Activated CD4-positive, alpha-beta T cell treated with anti-CD3 and anti-CD28 coated beads, Interleukin-2, amount 50 U/mL, for 48 hours (primary cell): ENCODE measurements at places on chromosomes 3 and 15.

GRCh38 chr3:39121621-39122020 lies 14.1 kb downstream of the TTC21A start:
- DNase-seq: no peak

GRCh38 chr3:69368129-69368741 lies 17.7 kb downstream of the FRMD4B start:
- no peak for DNase-seq

DNA sequence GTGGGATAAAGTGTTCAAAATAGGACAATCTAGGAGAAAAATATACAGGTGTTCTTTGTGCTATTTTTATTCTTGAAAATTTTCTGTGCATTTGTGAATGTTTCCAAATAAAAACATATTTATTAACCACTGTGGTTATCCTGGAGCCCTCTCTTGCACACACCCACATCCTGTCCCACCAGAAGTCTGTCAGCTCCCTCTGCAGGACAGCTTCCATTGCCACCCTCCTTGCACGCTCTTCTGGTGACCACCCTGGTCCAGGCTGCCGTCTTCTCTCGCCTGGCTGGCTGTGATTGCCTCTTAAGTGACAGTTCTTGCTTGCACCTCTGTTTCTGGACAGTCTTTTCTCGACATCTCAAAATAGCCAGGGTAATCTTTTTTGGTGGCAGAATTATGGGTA lies 394.0 kb downstream of the LRTM1 start:
- DNase-seq: no peak

DNA sequence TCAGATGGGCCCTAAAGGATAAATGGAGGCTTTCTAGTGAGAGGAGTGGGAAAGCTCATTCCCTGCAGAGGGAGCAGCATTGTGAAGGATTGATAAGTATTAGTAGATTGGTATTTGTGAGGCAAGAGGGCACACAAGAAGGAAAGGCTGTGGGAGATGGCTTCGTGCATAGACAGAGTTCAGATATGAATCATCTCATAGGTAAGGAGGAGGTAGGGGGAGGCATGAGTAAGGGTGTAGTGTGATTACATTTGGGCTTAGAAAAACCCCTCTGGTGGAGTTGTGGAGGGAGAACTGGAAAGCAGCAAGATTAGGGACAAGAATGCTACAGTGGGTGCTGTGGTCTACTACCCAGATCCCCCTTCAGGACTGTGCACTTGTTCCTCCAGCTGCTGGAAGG lies 29.6 kb downstream of the ONECUT1 start:
- no peak for DNase-seq

DNA sequence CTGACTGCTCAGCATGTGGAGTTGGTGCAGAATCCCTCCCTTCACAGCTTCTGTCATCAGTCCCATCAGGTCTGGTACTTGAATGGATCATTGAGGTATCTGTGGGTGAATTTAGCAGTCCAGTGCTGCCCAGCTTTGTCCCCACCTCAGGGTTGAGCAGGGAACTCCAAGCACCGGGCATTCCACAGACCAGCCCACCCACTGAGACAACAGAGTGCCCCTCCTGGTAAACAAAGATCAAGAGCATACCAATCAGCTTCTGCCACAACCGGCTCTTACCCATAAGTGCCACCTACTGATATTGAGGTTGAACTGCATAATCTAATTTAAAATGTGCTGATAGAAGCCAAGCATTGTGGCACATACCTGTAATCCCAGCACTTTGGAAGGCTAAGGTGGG lies 57.1 kb upstream of the FXR1 start:
- no peak for DNase-seq

DNA sequence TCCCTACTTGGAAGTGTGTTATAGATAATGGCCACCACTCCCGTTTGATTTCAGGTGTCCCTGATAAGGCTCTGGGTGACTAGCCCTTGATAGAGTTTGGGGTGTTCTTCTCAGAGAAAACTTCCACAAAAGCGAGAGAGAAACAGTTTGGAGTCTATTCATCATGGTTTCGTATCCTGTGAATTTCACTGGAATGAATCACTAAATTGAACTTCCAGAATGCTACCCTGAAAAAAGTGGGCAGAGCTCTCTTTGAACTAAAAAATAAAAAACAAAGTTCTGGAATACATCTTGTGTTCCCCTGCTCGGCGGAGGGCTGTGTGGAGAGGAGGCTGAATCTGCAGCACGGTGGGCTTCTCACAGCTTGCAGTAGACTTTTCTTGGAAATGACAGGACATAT lies 52.8 kb upstream of the FAM98B start:
- no peak for DNase-seq

DNA sequence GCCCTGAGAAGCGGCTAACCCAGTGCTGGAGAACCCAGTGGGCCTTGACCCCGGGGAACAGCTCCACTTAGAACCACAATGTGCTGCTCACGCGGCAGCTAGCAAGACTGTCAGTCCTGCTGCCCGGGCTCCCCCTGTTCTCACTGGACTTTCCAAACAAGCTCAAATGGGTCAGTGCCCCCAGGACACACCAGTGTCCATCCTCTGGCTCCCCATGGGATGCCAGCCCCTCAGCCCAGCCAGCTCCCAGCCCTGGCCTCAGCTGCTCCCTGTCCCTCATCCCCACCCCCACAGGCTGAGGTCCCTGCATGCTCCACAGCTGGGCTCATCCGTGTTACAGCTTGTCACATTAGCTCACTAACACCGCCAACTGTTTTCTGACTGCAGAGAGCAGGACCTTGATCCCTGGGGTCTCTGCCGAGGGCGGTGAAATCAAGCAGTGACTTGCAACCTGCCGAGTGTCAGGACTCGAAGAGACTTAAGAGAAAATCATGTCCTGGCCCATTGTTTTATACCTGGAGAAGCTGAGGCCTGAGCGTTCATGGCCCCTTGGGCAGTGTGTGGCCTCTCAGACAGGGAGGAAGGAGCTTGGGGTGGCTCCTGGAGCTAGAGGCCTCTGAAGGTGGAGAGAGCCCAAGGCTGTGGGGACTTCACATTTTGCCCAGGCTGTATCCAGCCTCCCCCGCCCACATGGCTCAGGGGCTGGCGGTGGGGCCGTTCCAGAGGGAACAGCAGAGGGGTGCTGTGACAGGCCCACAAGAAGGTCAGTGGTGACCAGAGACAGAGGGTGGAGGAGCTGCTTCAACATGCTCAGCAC lies 157.5 kb downstream of the MEGF11 start:
- DNase-seq: no peak

DNA sequence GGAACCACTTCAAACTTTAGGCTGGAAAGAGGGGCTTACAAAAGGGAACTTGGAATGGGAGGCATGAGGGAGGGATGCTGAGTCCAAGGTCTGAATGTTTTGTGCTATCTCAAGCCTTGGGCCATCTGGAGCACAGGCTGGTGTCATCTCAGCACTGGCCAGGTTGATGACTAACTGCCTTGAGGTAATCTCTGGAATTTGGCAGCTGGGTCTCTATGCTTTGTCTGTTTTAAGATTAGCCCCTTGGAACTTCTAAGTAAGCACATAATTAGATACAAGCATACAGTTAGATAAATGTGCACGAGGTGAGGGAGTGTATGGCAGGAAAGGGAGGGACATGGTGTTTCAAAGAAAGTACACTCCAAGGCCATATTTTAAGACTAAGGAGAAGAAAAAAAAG lies 252.4 kb upstream of the CCDC54 start:
- DNase-seq: no peak

DNA sequence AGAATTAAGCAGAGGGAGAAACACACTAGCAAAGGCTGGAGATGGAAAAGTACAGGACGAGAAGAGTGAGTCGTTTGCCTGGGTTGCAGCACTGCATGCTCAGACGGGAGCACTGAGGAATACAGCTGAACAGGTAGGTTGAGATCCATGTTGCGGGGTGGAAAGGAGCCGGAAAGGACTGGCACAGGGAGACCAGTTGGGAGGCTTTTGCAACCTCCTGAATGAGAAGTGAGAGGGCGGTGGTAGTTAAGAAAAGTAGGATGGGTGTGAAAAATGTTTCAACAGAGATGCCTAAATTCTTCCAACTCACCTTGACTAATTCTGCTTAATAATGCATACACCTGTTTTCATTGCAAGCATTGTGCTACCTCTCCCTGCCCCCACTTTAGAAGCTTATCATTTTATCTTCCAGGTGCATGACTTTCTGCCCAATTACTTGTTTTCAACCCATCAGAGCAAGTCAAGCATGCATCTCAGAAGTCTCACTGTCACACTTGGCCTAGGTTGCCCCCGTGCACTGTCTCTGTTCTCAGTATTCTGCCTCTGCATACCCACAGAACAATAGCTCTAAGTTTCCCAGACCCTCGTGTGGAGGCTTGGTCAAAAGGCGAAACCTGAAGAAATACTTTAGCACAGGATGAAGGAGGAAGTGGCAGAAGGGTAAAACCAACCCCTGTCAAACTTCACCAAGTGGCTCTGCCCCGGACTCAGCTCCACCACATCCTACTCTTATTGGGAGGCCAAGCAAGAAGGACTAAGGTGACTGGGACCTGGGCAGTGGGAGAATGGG lies 199.3 kb upstream of the BCL6 start:
- DNase-seq: no peak

GRCh38 chr15:39172380-39173281 lies 408.2 kb upstream of the THBS1 start:
- no peak for DNase-seq

DNA sequence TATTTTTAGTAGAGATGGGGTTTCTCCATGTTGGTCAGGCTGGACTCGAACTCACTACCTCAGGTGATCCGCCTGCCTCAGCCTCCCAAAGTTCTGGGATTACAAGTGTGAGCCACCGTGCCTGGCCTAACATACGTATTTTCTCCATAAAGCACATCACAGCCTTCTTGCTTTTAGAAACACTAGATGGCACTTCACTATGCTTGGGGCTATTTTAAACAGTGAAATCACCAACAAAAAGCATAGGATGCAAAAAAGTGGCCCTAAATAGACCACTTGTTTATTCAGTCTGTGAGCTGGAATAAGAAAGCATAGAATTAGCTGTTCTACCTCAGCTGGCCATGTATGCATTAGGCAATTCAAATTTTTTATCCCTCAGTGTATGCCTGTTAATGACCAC lies 46.0 kb downstream of the PRICKLE2 start:
- DNase-seq: no peak

DNA sequence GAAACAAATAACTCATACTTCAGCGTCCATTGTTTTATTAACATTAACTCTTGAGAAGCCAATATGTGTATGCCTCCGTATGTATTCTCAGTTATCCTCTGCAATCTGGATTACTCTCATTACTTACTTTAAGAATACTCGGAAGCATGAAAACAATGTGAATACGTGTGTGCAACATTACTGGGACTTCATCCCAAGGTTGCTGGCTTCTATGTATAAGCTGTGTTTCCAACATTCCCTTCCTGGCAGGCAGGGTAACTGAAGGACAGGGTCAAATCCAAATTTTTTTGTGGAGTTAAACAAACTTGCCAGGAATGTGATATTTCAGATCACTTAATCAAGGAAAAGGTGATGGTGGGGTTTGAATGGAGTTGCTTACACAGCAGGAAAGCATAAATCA lies 34.5 kb upstream of the NR1I2 start:
- no peak for DNase-seq

GRCh38 chr15:48423896-48424475 lies 92.8 kb downstream of the DUT start:
- no peak for DNase-seq

- no peak for DNase-seq
Observed at GRCh38 chr3:107540857-107541256, 18.1 kb downstream of the BBX start.

GRCh38 chr15:33788906-33789540 lies 179.3 kb upstream of the CHRM5 start:
- DNase-seq: no peak

DNA sequence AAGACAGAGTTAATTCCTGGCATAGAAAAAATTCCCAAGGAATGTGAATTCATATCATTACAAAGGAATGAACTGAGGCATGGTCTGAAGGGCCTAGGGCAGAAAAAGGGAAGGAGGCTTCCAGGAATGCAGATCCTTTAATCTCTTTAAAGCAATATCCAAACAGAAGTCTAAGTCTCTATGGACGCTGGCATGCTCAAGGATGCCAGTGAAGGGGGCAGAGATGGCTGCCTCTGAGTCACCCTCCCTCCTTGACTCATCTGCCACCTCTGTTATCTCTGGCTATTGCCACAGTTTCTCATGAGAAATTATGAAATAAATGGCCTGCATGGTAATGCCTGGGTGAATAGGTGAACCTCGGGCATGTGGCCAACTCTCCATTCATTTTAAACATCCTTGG lies 96.3 kb upstream of the BCL6 start:
- peak; percentile 26 for DNase-seq

DNA sequence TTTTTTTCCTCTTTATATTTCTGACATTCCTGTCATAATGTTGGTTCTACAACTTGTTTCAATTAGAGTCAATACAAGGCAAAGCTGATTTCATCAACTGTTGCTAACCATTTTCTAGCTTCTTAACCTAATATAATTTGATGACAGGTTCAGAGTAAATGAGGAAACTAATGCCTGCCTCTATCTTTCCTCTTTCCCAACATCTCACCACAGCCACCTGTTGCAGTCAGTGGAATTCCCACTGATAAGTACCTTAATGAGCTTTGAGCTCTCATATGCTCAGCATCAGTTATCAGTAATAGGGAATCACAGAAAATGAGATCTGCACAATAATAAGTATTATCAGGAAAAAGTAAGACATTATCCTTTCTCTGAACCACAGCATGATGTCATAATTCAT lies 241.9 kb downstream of the MEIS2 start:
- DNase-seq: no peak

DNA sequence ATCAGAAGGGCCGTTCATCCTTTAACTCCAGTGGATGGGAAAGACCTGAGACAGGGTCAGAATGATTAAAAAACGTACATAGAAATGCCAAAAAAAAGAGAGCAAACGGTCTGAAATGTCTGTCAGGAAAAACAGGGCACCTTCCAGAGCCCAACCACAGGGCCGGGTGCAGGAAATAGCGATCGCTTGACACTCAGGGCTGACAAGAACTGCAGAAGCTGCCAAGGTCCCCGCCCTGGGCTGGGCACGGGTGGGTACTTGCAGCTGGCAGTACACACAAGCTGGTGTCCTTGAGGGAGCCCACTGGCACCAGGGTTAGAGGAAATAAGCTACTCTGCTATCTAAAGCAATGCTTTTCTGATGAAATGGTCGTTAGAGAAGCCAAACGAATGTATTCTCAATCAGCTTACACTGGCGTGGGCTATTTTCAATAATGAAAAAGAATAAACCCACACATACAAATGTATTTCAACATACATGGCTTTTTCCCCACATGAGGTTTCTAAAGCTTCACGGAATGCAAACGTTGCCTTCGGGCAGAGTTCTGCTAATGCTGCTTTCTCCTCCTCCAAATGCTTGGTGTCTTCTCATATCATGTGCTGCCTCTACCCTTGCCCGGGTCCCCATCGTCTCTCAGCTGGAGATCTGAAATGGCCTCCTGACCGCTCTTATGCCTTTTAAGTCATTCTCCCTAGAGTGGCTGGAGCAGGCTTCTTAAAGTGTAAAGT lies 15.6 kb downstream of the FRMD4B start:
- peak; percentile 15 for DNase-seq

DNA sequence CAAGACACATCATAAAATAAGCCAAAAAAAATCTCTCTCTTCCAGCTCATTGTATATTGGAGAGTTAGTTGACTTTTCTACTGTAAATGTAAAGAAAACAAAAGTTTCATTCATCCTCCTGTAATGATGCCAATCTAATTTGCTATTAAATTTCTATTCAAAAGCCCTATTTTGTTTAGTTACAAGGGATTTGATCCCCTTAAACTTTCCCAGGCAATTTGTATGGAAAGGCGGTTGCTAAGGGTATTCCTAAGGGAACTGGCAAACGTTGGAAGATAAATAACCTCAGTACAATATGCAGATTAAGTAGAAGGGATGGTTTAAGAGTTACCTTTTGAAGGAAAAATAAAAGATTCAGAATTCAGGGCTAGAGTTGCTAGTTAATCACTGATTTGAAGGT lies 352.7 kb downstream of the TIGIT start:
- DNase-seq: no peak

- peak; percentile 63 for DNase-seq
Observed at GRCh38 chr3:49013738-49014660, 4.4 kb downstream of the DALRD3 start.
